ENCODE measurements at places on chromosomes 3 and 15.

DNA sequence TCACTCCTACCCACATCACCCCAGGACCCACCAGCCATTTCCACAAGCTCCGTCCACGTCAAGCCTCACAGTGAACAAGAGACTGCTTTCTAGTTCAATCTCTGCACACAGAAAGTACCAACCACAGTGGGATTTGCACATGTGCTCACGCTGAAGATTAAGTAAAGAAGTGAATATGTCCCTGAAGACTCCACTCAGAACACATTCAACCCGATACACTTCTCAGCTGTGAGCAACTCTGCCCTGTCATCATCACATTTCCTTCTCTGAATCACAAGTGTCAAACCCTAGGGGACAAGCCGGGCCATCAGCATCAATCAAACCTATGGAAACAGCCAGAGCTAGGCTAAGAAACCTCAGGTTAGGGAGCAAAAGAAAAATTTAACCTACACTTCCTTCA, 1.9 kb downstream of the STIMATE start:
- DNase-seq = no peak

- peak; percentile 96 for DNase-seq
Observed at GRCh38 chr3:141940194-141940776, 63.8 kb downstream of the ATP1B3 start.

GRCh38 chr3:141412936-141413354, 44.6 kb downstream of the ZBTB38 start:
- DNase-seq = no peak

- no peak for DNase-seq
Observed at GRCh38 chr3:114743746-114744485, 403.2 kb downstream of the ZBTB20 start.

- no peak for DNase-seq
Observed at GRCh38 chr3:136942803-136943202, 15.0 kb upstream of the IL20RB start.

DNA sequence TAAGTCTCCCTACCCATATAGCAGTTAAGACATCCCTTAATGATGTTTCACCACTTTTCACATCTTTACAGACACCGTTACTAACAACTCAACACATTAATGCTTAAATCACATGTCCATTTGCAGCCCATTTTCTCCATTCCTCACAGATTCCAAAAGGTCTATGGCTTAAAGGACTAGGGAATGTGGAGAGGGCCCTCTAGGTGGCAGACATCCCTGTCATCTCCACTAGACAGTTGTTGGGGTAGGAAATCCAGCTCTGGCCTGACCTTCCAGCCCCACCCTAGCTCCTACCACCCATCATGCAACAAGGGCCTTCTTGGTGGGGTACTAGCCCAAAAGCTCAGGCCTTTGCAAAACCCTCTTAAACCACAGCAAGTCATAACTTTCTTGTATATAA, 25.2 kb downstream of the CPEB1 start:
- DNase-seq = no peak

- no peak for DNase-seq
Observed at GRCh38 chr3:13780432-13781176, 99.3 kb downstream of the WNT7A start.

- no peak for DNase-seq
Observed at GRCh38 chr15:72249142-72249810, 18.3 kb upstream of the PKM start.

DNA sequence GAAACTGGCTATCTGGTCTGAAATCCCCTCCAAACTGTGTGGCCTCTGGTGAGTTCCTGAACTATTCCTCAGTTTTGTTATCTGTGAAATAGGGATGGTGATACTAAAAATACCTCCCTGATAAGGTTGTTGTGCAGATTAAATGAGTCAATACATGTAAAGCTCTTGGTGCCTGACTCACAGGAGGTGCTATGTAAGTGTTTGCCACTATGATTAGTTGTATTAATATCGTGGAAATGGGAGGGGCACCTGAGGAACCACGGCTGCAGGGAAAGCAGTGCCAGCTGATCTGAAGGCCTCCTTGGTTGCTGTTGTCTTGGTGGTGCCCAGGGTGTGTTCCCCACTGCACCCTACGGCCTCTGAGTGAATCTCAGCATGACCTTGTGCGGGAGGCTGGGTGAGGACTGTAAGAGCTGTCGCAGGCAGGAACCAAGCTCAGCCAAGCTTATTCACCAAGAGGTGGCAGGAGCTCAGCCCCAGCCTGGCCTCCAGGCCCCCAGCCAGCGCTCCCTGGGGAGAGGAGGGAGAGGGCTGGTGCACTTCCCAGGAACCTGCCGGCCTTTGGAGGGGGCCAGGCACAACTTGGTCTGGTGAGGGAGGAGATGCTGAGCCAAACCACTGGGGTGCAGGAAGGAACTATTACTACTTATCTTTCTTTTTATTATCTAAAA, 44.8 kb upstream of the CCDC174 start:
- DNase-seq = no peak

- DNase-seq = no peak
Observed at GRCh38 chr3:114498539-114499370, 204.9 kb downstream of the TIGIT start.

DNA sequence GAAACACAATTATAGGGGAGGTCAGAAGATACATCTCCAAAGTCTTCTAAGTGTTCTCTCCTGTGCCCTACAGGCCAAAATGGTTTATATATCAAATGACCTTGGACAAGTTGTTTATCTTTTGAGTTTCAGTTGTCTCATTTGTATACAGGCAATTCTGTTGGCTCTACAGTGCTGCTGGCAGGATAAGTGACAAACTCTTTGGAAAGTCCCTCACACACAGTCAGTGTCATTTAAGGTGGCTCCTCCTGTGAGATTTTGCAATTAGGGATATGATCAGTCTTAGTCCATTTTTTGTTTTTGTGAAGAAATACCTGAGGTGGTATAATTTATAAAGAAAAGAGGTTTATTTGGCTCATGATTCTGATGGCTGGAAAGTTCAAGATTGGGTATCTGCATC, 1035.8 kb upstream of the CFAP20DC start:
- no peak for DNase-seq

DNA sequence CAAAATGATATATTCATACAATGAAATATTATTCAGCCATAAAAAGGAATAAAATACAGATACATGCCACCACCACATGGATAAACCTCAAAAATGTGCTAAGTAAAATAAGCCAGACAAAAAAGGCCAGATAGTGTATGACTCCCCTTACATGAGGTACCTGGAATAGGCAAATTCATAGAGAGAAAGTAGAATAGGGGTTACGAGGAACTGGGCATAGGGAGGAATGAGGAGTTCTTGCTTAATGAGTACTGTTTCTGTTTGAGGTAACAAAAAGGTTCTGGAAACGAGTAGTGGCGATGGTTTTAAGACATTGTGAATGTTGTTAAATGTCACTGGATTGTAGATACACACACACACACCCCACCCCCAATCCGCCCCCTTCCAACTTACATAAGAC, 8.2 kb downstream of the RAF1 start:
- no peak for DNase-seq

GRCh38 chr15:78177447-78177873, 28.3 kb downstream of the IDH3A start:
- no peak for DNase-seq

GRCh38 chr3:30082652-30083051, 523.7 kb upstream of the TGFBR2 start:
- DNase-seq = no peak

- DNase-seq = no peak
Observed at GRCh38 chr3:151387432-151387831, 2.9 kb upstream of the P2RY12 start.

- DNase-seq = no peak
Observed at GRCh38 chr3:16869261-16870005, 15.3 kb upstream of the PLCL2 start.

DNA sequence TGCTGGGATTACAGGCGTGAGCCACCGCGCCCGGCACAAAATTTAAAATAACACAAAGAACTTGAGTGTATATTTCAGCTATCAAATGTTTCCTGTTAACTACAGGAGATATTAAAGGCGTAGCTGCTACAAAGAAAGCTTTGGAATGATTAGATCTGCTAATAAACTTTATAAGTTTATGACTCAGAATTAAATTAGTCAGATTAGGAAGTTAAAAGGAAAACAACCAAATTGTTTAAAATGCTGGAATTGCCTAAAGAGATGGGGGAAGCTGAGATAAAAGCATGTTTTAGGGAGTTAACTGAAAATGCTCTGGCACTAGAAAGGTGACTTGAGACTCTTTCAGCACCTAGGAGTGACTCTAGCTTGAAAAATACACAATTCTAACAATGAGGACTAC, 58.9 kb downstream of the COL8A1 start:
- no peak for DNase-seq

DNA sequence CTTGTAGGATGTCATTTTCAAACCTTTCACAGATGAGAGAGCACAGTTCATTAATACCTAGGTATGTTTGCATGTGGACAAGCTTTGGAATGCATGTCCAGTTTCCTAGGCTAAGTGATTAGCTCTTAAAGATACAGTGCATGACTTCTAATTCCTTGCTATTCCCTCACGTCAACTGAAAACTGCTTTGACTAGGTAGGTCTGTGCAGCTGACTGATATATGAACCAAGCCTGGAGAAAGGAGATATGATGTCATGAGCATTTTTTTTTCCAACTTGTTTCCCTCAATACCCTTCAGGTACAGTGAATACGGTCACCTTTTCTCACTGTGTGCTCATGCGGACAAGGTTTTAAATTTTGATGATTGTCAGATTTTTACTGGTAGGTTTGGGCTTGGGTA, 41.6 kb upstream of the TASOR start:
- DNase-seq = no peak

GRCh38 chr3:104628185-104628789, 738.4 kb upstream of the ALCAM start:
- DNase-seq = no peak

GRCh38 chr3:119613201-119613600, 15.5 kb downstream of the PLA1A start:
- DNase-seq = no peak

- peak; percentile 1 for DNase-seq
Observed at GRCh38 chr15:68352401-68353062, 75.0 kb downstream of the FEM1B start.

All from DMS79 treated with DMSO at 0.1 percent for 48 hours (cell line).